ENCODE measurements at places on chromosomes 12 and 14.

DNA sequence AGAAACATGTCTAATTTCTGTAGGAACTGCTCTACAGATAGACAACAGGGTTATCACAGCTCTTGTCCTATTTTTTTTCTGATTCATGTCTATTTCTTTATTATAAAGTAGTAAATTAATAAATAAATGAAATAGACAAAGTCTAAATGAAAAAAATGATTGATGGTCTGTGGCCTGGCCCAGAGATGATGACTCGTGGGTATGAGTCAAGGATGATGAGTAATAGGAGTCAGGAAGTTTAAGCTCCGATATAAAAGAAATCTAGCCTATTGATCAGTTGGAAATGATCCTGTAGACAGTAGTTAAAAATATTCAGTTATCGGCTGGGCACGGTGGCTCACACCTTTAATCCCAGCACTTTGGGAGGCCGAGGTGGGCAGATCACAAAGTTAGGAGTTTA, 90.6 kb upstream of the RTL1 start:
- DNase-seq: no peak

- no peak for DNase-seq
Observed at GRCh38 chr12:124635316-124635715, 67.9 kb upstream of the NCOR2 start.

DNA sequence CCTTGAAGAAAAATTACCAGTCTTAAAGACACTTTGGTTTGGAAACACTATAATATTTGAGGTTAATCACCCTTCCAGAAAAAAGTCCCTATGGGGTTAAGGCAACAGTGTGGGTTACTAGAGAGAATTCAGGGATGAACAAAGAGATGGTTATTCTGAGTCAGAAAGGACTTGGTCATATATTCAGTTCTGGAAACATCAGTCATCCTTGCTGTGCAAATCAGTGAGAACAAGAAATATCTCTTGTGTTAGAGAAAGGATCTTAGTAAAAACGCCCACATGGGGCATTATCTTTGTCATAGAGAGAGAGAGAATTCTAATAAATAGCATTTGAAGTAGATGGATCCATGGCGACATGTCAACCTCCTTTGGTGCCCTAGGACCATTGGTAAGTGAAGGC, 59.4 kb upstream of the E2F7 start:
- no peak for DNase-seq

- peak; percentile 98 for DNase-seq
Observed at GRCh38 chr14:44316647-44317440, 190.2 kb downstream of the FSCB start.

GRCh38 chr12:68831751-68832503, 23.9 kb downstream of the MDM2 start:
- DNase-seq: no peak

DNA sequence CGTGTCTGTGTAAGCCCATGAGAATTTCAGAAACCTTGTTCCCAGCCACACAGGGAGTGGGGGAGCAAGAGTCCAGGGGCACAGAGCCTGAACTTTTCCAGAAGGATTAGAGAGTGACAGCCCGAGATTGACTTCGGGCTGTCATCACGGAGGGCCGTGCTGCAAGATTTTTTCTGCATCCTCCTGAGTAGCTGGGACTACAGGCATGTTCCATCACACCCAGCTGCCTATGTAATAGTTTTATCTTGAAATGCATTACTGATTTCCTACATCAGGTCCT, 14.4 kb downstream of the EVL start:
- no peak for DNase-seq

DNA sequence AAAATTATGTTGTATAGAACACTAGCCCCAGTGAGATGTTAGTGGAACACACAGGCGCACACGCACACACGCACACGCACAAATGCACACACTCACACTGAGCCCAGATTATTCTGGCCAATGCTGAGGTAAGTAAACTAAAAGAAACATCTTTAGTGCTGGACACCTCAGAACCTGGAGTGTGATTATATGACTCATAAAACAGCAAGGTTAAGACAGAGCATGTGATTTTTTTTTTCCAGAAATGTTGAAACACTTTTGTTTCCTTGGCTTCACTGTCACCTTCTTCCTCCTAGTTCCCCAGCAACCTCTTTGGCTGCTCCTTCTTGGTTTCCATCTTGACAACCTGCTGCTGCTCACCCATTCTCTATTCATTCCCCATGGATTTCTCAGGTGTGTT, 141.0 kb upstream of the ALG10B start:
- no peak for DNase-seq

DNA sequence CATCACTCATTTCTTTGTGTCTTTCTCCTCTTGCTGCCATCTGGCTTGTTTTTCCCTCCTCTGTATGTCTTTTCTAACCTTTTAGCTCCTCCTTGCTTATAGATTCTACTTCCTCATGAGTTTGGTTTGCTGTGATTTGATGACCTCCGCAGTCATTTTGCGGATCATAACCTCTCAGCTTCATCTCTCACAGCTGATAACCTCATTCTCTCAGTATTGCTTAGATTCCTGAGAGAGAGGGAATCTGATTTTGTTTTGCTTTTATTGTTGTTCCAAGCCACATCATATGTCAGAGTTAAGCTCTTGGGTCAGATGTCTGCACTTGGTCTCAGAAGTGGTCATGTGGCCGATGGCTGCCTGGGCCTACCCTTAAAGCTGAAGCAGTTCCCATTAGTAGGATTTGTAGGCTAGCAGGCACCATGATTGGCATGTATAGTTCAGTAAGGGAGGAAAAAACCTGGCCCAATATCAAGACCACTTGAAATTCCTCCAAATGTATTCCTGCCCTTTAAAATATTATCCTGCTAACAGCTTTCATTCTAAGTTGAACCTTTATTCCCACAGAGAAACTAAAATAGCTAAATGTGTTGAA, 13.5 kb downstream of the ZNF664 start:
- peak; percentile 92 for DNase-seq

DNA sequence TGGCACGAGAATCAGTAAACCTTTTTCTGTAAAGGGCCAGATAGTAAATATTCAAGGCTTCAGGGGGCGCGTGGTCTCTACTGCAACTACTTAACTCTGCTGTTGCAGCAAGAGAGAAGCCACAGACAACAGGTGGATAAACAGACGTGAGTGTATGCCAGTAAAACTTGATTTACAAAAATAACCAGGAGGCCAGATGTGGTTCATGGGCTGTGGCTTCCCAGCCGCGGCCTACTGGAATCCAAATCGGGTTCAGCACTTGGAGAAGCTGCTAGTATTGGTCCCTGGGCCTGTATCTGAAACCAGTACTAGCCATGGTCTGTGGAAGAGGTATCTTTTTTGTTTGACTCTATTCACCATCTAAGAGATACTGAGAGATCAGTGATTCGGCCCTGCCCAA, 13.3 kb downstream of the PPP2R5C start:
- DNase-seq: no peak
